Left ventricle myocardium superior (tissue), 1 donor: ENCODE measurements at places on chromosomes 12 and 14.

- no peak for DNase-seq
Measured at GRCh38 chr12:75642226-75642625, 130.8 kb upstream of the KRR1 start.

DNA sequence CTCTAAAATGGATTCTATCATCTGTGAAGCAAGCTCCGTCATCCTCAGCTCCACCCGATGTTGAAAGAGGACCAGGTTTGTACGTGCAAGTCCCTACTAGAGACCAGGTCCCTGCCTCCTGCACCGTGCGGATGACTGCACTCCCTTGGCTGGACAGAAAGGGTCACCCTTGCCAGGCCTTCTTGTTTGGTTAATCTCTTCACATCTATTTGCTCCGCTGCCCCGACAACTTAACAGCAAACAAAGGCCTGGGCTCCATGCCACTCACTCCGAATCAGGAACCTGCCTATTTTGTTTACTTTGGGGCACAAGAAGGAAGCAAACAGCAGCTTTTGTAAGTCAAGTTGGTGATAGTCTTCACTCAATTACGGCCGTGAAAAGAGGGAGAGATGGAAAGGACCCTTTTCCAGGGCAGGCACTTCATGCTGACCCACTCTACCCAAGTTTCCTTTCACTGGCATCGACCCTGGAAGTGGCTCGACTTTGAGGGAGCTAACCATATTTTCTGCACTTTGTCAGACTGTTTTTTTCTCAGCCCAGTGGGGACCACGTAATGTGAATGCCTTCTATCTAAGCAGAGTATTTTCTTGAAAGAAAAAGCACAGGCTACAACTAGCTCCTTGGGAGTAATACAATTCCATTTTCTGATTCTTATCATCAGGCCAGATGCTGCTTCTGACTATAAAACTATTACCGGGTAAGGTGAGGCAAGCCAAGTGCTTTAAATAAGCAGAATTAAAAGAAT, 202.6 kb downstream of the FOXN3 start:
- peak; percentile 75 for DNase-seq

DNA sequence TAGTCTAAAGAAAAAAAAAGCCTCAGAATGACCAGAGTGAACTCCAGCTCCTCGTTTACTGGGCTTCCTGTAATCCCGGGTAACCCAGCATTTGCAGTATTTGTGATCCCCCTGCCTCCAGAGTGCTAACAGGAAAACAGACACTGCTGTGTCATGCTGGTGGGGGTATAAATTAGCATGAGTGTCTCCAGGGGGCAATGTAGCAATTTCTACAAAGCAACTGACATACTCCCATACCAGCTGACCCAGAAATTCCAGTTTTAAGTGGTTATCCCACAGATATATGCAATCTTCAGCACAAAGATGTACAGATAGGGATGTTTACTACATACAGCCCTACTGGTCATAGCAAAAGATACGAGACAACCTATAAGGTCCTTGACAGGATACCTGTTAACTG, 18.8 kb downstream of the TTC7B start:
- DNase-seq, result no peak

GRCh38 chr14:67060546-67060945, 128.7 kb upstream of the GARIN2 start:
- DNase-seq, result no peak

- DNase-seq, result no peak
Measured at GRCh38 chr14:55699131-55700057, 119.4 kb downstream of the KTN1 start.

DNA sequence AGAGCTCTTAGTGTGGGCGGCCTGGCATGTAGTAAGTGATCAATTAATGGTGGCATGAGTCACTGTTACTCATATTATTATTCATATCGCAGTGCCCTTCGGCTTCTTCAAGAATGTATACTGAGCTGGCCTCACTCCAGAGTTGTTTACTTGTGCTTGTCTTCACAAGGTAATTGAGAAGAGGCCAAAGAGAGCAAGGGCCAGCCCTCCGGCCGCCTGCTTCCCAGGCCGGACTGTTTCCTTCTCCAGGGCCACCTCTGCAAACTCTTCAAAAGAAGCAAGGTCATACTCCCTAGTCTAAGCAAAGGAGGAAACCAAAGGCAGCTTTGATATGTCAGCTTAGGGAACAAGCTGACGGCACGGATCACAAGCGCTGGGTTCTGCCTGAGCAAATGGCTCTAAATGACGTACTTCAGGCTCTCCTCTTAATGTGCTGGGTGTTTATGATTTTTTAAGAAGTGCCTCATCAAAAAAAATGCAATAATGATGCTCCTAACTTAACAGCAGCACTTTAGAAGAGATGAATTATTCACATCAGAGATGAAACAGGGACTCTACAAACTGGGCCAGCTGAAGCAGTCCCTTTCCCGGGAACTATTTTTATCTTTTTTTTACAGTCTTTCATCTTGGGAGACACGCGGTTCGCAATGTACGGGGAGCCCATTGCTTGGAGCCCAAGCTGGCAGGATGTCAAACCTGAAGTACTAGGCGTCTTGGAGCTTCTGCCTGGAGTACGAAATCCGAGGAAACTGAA, 65.6 kb upstream of the DLK1 start:
- peak; percentile 3 for DNase-seq

GRCh38 chr12:104619305-104619704, 162.6 kb downstream of the CHST11 start:
- no peak for DNase-seq

DNA sequence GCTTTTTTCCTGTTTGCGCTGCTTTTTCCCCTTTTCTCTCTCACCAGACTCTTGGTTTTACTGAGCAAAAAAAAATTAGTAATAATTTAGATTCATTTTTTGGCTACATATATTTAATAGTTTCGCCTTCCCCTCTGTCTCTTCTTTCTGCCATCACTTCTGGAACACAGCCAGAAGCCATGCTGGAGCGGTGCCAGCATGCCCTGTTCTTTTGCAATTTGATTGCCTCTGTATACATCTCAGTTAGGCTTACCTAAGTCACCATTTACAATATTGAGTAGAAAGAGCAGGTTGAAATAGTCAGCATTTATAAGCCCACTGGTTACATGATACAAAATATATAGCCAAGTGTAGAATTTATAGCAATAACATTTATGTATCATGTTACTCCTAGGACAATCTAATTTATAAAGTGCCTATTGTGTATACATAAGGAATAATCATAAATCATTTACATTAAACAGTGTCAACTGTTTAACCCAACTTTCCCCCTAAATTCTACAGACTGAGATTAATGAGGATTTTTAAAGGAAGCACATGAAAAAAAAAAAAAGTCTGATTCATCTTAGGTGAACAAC, 413.8 kb upstream of the SOX5 start:
- DNase-seq, result peak; percentile 39

DNA sequence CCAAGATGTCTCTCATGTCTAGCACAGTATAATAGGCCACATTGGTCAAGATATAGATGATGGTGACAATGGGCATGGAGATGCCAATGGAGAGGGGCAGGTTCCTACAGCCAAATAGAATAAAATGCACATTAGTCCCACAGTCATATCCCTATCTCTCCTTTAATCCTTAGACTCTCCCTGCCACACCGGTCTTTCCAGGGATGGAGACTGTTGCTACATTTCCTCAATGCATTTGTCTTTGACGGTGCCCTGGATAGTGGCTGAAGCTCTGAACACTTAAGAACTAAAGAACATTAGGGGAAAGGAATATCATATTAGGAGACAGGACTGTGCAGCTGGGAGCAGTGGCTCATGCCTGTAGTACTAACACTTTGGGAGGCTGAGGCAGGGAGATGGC, 9.7 kb downstream of the OXA1L start:
- DNase-seq, result no peak

DNA sequence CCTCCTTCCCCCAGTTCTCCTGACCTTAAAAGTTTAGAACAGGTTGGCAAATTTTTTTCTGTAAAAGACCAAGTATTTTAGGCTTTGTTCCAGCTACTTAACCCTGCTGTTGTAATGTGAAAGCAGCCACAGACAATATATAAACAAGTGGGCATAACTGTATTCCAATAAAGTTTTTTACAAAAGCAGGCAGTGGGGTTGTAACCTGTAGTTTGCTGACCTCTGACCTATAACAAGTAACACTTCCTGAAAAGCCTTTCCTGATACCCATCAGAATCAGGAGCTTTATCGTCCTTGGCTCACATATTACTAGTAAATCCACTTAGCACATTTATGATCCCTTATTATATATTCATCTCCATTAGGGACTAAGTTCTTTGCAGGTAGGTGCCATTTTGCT, 13.1 kb upstream of the SMARCC2 start:
- no peak for DNase-seq
